ENCODE measurements at places on chromosomes 5 and 9. TPM values are rescaled to one million over a fixed set of nuclear protein-coding genes. Genes with fewer than 3 reads are reported as not detected.

GRCh38 chr5:101532430-101532829 lies 629.3 kb upstream of the ST8SIA4 start:
- no peak for DNase-seq

GRCh38 chr9:36031774-36032555 lies 4.7 kb upstream of the RECK start:
- DNase-seq = no peak

DNA sequence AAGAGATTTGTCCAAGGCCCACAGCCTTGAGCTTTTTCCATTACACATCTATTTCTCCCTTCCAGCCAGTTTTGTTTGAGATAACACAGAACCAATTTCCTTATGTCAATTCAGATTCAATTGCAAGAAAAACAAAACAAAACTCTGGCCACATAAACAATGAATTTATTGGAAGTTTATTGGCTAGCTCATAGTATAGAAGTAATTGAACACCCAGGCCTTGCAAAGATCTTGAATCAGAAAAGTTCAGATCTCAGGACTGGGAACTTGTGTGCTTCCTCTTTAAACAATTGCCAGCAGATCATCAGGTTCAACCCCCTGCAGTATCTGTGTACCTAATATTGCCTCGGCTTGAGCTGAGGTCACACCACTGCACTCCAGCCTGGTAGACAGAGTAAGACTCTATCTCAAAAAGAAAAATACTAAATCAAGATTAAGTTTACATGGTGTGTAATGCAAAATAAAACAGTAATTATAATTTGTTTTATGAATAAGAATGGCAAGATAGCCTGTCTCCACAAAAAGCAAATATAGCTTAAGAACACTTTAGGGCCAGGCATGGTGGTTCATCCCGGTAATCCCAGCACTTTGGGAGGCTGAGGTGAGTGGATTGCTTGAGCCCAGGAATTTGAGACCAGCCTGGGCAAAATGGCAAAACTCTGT lies 4.1 kb upstream of the ZCCHC10 start:
- no peak for DNase-seq

- peak; percentile 26 for DNase-seq
Measured at GRCh38 chr5:1118231-1118698, 6.4 kb upstream of the SLC12A7 start.

DNA sequence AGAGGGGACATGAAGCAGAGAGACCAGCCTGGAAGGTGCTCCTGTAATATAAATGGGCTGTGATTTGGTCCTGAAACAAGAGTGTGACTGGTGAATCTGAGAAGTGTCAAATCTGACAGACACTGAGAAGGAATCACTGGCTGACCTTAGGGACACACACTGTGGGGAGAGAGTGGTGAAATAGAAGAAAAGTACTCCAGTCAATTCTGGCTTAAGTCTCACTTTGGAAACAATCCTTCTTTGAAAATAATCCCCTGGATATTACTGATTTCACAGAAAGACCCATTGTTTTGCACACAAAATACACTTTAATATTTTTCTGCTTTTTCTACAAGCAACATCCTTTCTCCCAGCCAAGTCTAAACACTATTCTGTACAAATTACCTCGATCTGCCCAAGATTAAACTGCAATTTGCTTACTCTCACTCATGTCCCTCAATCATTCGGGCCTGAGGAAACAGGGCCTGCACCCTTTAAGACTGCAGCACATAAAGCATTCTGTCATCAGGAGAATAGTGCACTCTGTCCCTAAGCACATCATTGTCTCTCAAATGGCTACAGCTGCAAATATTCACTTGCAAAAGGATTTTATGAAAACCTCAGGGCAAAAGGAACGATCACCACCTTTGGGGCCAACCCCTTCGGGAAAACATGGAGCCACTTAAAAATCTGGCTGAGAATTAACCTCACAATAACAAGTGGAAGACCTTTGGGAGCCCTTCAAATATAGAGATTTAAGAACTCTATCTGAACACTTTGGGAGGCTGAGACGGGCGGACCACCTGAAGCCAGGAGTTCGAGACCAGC lies 68.6 kb downstream of the MAPKAP1 start:
- DNase-seq = no peak

- no peak for DNase-seq
Measured at GRCh38 chr5:40655138-40655537, 24.6 kb upstream of the PTGER4 start.

DNA sequence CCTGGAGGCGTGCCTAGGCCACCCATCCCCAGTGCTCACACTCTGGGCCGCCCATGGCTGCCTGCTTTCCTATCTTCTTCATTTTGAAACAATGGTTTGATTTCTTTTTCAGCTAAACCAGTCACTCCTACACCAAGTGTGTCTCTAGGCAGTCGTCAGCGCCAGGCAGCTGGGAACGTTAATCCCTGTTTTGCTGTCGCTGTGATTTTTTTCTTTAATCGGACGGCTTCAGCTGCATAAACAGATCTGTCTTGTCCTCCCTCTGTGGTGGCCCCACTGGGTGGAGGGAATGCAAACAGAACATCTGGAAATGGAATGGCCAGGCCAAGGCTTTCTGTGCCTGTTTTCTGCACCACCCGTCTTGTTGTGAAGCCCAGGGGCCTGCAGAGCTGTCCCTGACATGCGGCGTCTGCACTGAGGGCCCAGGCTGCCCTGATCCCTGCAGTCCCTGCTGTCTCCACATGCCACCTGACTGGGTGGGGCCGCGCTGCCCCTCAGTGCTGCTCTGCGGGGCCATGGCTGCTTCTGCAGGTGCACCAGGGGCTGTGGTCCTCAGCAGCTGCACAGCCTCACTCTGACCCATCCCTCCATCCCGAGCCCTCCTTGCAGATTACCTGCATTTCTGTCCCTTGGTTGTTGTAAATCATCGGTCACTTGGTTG lies 51.5 kb downstream of the WNK2 start:
- no peak for DNase-seq

- DNase-seq = no peak
Measured at GRCh38 chr9:126361810-126362238, 35.2 kb downstream of the MVB12B start.

- no peak for DNase-seq
Measured at GRCh38 chr5:135137146-135137915, 103.3 kb upstream of the PITX1 start.

DNA sequence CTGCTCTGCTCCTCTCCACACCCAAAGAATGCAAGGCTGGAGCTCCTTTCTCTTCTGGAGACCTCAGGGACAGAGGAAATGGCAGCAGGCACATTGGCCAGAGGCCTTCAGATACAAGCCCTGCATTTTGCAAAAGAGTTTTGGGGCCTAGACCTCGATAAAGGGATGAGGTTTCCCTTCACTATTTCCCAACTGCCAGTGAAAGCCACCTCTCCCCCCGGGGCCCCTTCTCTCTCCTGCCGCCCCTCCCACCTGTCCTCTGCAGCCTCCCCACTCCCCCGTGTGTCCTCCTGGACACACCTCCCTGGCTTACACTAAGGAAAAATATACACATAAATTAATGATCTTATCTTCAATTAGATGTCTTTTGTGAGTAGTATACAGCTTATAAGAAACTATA lies 21.3 kb upstream of the LMNB1 start:
- no peak for DNase-seq

- DNase-seq = no peak
Measured at GRCh38 chr5:13503017-13503416, 441.5 kb downstream of the DNAH5 start.

- peak; percentile 54 for DNase-seq
Measured at GRCh38 chr9:88998911-88999310, 7.6 kb downstream of the S1PR3 start.

CCL27 gene
- total RNA-seq = not detected

FSTL4 gene
- not detected for total RNA-seq

CCDC152 gene
- 1.2 TPM for total RNA-seq

LRRC19 gene
- total RNA-seq = not detected

LPAR1 gene
- 11.5 TPM for total RNA-seq

CCL21 gene
- not detected for total RNA-seq

MARVELD2 gene
- 10.6 TPM for total RNA-seq

All from astrocyte (in vitro differentiated cells and primary cell).